ENCODE measurements at places on chromosomes 5 and 9. TPM values are rescaled to one million over a fixed set of nuclear protein-coding genes. Genes with fewer than 3 reads are reported as not detected.

MPDZ gene
- not detected for total RNA-seq

DNA sequence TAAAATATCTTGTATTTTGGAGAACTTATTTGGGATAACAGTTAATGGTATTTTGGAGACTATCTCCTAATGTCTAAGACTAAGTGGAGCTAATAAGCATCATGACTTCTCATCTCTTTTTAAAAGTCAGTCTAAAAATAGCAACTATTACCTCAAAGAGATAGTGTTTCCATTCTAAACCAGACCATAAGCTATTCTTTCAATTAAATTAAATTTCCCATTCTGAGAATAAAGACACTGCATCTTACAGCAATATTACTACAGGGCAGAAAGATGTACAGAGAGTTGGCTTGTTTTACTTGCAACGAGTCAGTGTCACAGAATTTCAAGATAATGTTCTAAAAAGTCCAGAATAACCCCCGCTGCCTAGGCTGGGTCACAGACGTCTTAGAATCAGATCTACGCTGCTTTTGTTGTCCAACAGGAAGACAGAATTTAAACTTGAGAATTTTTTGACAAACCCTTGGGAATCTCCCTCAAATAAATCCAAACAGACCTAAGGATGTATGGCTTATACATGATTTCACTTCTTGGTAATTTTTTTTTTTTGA lies 98.9 kb downstream of the USP20 start:
- DNase-seq: no peak

C5orf52 gene
- total RNA-seq: not detected

PLK2 gene
- 4.0 TPM for total RNA-seq

- no peak for DNase-seq
Observed at GRCh38 chr5:50967563-50968355, 301.3 kb downstream of the PARP8 start.

RELL2 gene
- total RNA-seq: 31.4 TPM

- no peak for DNase-seq
Observed at GRCh38 chr9:104740621-104741020, 6.9 kb upstream of the NIPSNAP3A start.

GRCh38 chr9:21455320-21455719 lies 15.1 kb downstream of the IFNA1 start:
- DNase-seq: peak; percentile 20

TMEM215 gene
- total RNA-seq: not detected

MAMDC2 gene
- total RNA-seq: not detected

DNA sequence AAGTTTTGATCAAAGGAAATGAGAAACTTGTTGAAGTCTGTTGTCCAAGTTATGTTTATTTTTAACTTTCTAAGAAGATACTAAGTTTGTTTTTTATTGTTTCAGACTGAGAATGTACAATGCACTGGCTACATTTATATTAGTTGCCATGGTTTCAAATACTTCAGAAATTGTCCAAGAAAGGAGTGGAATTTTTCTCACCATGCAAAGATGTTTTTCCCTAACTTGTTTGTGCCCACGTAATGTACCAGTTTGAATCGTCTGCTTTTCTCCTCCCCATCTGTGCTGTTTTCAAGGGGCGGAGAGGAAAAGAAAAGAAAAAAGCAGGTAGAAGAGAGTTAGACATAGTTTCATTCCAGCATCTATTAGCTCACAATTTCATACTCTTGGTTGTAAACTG lies 407.0 kb downstream of the KCTD16 start:
- DNase-seq: no peak

F2RL2 gene
- not detected for total RNA-seq

SPATA31C1 gene
- total RNA-seq: not detected

TMEM38B gene
- 11.3 TPM for total RNA-seq

- peak; percentile 68 for DNase-seq
Observed at GRCh38 chr5:139251281-139251687, 42.3 kb upstream of the MATR3 start.

GRCh38 chr9:112349008-112349333 lies 15.6 kb upstream of the PTBP3 start:
- DNase-seq: no peak

RC3H2 gene
- total RNA-seq: 22.8 TPM

PCDHB6 gene
- not detected for total RNA-seq

CCL27 gene
- total RNA-seq: 0.43 TPM

- DNase-seq: no peak
Observed at GRCh38 chr5:57844410-57844809, 361.8 kb upstream of the ACTBL2 start.

PCDHA11 gene
- not detected for total RNA-seq

KCNIP1 gene
- total RNA-seq: not detected

GRCh38 chr9:4923580-4924544 lies 61.2 kb upstream of the JAK2 start:
- DNase-seq: peak; percentile 30

GRCh38 chr5:171484460-171484899 lies 65.0 kb downstream of the FGF18 start:
- DNase-seq: peak; percentile 66

GRCh38 chr5:35360671-35361070 lies 130.4 kb upstream of the PRLR start:
- DNase-seq: no peak

CDH6 gene
- total RNA-seq: not detected

PCDHB9 gene
- not detected for total RNA-seq

GRCh38 chr9:134214386-134214765 lies 50.0 kb upstream of the RNU6ATAC start:
- peak; percentile 35 for DNase-seq

CDC20B gene
- not detected for total RNA-seq

DNA sequence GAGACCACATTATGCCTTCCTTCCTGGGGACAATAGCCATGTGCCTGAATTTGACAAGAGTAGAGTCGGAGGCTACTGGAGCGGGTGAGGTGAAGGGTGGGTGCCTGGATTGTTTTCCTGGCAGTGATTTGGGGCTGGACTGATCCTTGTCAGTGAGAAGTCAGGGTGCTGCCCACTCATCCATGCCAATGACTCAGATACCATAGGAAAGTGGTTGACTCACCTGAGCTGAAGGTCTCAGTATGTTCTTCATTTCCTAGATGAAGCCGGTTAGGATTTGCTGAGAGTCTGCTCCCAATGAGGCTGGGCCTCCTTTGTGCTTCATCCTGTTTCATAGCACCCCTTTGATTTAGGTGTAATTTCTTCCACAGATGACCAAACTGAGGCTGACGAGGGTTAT lies 366.0 kb downstream of the KDM4C start:
- DNase-seq: no peak

GPX3 gene
- total RNA-seq: not detected

PCDHA4 gene
- total RNA-seq: not detected

DNA sequence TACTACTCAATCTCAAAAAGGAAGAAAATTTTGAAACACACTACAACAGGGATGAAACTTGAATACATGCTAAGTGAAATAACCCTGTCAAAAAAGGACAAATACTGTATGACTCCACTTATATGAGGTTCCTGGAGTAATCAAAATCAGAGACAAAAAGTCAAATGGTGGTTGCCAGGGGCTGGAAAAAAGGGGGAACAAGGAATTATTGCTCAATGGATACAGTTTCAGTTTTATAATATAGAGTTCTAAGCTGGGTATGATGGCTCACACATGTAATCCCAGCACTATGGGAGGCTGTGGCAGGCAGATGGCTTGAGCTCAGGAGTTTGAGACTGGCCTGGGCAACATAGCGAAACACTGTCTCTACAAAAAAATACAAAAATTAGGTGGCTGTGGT lies 29.0 kb downstream of the ETF1 start:
- DNase-seq: no peak

DNA sequence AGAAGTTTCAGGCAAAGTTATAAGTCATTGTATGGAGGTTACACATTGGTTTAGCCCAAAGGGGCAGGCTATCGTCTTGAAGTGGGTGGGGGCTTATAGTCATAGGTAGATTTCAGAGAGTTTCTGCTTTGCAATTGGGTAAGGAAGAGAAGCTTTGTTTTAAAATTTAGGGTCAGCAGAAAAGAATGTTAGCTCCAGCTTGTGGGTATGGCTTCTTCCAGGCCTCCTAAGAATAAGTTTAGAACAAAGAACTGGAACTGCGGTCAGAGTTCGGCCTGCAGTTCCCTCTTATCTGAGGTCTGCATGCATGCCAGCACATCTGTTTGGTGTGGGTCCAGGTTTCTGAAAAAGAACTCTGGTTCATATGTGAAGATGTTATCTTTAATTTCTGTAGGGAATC lies 96.1 kb downstream of the CYFIP2 start:
- DNase-seq: no peak

- peak; percentile 91 for DNase-seq
Observed at GRCh38 chr5:134503088-134503936, 22.2 kb upstream of the JADE2 start.

GRCh38 chr9:104927216-104927911 lies 591 bp downstream of the ABCA1 start:
- DNase-seq: peak; percentile 20

- peak; percentile 19 for DNase-seq
Observed at GRCh38 chr9:33414268-33414667, 11.9 kb upstream of the AQP7 start.

SCGB3A1 gene
- total RNA-seq: not detected

ARAP3 gene
- 7.2 TPM for total RNA-seq

LCN9 gene
- total RNA-seq: not detected

PMPCA gene
- total RNA-seq: 140 TPM

DNA sequence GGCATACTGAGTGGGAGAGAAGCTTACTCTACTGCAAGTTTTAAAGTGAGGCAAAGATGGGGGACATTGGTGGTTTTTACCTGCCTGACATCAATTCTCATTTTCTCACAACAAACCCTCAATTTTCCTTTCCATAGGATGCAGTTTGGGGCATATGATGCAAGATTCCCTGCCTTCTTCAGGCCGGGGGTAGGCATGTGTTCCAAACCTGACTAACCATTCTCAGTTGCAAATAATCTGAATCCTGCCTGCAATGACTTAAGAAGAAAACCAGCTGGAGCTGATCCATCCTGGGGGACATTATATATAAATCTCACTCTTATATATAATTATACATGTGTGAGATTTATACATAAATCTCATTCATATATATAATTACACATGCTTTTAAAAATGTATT lies 223.6 kb upstream of the EFNA5 start:
- DNase-seq: no peak

ZNF484 gene
- total RNA-seq: 6.2 TPM

DNA sequence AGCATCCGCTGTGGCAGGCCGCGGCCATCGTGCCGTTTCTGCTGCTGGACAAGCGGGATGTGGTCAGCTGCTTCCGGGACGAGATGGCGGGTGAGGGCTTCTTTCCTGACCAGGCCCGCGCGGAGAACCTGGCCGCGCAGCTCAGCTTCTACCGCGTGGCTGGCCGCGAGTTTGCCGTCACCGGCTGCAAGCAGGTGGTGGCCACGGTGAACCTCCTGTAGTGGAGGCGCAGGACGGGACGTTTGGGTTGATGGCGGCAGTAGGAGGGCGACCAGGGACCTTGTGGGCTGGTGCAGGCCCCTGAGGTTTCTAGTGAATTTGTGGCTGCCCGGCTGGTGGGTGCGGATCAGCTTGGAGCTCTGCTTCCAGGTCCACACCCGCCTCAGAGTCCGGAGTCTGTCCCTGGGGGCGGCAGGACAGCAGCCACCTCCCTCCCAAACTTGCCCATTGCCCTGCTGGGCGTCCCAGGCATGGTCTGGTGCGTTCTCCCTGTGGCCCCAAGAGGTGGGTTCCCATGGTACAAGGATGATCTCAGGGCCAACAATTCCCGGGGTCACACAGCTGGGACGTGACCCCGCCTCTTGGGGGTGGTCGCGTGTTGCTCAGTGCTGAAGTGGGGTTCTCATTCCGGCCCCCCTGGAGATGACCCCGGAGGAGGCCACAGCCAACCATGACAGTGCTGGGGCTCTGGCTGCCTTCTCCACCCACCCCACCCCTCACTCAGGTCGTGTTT lies 2.4 kb downstream of the TOR4A start:
- DNase-seq: no peak

DNA sequence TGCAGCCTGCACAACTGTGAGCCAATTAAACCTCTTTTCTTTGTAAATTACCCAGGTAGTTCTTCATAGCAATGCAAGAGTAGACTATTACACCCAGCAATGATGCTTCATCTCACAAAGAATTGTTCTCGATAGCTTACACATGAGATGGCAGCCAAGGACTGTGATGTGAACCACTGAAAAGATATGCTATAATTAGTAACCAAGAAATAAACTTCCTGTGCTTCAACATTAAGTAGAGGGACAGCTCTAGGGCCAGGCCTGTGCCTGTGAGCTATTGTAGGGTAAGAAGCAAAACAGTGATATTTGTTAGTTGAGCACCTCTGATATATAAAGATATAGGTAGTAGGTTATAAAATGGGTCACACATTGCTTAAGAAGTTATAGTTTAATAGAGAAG lies 41.8 kb upstream of the DPYSL3 start:
- DNase-seq: no peak

DNA sequence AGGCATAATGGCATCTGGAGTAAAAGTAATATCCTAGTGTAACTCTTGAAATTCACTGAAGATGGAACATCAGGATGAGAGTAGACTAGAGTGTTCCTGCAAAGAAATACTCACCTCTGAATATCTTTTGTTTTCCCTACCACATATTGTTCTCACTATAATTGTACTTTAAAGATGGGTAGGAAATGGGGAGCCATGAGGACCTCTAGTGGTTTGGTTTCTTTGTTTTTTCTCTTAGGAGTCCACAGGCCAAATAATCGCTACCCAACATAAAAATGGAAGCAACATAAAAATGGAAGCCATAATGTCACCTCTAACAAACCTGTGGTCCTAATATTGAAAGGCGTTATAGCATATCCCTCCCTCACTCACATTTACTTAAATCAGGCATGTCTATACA lies 2375.8 kb downstream of the MAT2B start:
- DNase-seq: no peak

- DNase-seq: no peak
Observed at GRCh38 chr5:97726106-97726505, 543.1 kb upstream of the RIOK2 start.

SLC25A2 gene
- not detected for total RNA-seq

All from activated CD8-positive, alpha-beta T cell treated with anti-CD3 and anti-CD28 coated beads for 36 hours (primary cell).